Naive thymus-derived CD8-positive, alpha-beta T cell (primary cell): ENCODE measurements at places on chromosomes 3 and 15. TPM values are rescaled to one million over a fixed set of nuclear protein-coding genes. Genes with fewer than 3 reads are reported as not detected.

DNA sequence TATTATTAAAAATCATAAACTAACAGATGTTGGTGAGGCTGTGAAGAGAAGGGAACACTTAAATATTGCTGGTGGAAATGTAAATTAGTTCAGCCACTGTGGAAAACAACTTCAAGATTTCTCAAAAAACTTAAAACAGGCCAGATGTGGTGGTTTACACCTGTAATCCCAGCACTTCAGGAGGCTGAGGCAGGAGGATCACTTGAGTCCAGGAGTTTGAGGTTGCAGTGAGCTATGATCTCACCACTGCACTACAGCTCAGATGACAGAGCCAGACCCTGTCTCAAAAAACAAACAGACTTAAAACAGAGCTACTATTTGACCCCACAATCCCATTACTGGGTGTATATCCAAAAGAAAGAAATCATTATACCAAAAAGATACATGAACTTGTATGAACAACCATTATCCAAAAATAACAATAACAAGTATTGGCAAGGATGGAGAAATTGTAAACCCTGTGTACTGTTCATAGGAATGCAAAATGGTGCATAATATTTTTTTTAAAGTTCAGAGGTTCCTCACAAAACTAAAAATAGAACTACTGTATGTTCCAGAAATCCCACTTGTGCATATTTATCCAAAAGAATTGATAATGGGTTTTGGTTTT, 25.5 kb downstream of the ZNF148 start:
- peak overlapping the region; percentile 77 for H3K27ac ChIP-seq
- peaks cover 35% of the 10 kb centered on the region for H3K4me1 ChIP-seq
- no peak for DNase-seq

- no peak overlapping the region for H3K4me3 ChIP-seq
- peaks cover 10% of the 10 kb centered on the region for H3K4me1 ChIP-seq
Measured at GRCh38 chr3:49998326-49998725, 58.4 kb downstream of the RBM6 start.

DNA sequence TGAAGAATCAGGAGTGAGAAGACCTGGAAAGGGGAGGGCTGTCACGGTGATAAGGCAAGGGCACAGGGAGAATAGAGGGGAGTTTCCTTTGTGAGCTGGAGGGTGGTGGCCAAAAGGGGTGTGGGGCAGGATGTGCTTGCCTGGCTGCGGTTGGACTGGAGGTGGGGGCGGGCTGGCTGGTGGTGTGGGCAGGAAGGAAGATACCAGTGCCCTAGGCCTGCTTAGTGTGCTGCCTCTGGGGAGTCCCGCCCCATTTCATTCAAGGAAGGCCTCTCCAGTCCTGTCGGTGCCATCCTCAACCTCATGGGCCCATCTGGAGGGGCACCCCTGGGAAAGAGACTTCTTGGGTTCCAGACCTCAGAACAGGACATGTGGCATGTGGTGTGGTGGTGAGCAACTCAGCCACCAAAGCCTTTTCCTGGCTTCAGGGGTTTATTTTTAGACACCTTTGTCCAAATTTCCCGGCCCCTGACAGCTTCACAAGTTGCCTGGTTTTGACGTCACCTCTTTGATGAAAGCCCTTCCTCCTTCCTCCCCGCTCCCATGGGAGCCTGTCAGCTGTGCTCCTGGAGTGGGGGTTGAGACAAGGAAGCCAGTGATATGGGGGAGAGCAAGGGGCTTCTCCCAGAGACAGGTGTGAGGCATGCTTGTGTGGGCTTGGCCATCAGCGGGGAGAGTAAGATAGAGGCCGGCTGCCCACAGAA, 15.6 kb downstream of the TEX264 start:
- H3K27ac ChIP-seq: peak overlapping the region; percentile 96
- no peaks in the 10 kb centered on the region for H3K27me3 ChIP-seq
- no peaks in the 10 kb centered on the region for H3K36me3 ChIP-seq
- DNase-seq: peak; percentile 78

GRCh38 chr3:185313693-185314246, 49.2 kb upstream of the MAP3K13 start:
- H3K4me3 ChIP-seq: no peak overlapping the region
- H3K4me1 ChIP-seq: no peaks in the 10 kb centered on the region
- peaks cover 17% of the 10 kb centered on the region for H3K36me3 ChIP-seq
- peaks cover 4% of the 10 kb centered on the region for H3K27me3 ChIP-seq
- no peak for DNase-seq

DNA sequence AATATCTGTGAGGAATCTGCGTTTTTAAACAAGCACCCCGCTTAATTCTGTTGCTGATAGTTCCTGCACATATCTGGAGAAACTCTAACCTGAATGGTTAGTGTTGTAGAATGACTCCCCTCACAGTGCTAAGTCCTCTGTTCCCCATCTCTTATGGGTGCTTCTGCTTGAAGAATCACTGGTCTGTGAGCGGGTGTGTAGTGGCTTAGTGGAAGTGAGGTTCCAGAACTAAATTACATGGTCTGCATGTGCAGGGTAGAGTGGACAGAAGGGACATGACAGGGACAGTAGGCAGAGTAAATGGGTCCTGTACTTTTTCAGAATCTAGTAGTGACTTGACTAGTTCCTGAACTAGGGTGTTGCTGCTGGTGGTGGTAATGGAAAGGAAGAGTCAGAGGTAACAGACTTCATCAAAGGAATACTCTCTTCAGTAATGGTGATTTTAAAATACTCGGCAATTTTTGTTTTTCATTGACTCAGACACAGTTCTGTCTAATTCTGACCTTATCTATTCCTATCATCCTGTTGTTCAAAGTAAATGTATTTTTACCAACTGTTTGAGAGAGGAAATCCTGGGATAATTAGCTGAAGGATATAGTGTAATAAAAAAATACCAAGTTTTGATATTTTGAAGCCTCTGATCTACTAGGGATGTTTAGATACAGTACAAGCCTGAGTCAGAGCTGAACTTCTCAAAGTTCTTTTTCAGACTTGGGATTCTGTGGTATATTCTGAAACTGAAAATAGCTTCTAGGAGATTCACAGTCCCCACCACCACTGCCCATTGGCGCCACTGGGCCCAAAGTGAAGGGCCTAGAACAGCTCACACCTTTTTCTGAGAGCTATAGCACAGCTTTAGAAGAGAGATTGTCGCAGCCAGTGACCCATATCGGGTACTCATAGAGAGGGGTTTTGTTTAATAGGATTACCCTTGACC, 55.5 kb downstream of the FNDC3B start:
- no peak overlapping the region for H3K27ac ChIP-seq
- no peaks in the 10 kb centered on the region for H3K36me3 ChIP-seq
- no peaks in the 10 kb centered on the region for H3K27me3 ChIP-seq
- no peak overlapping the region for H3K4me3 ChIP-seq
- peaks cover 66% of the 10 kb centered on the region for H3K4me1 ChIP-seq
- no peak for DNase-seq

- H3K27ac ChIP-seq: no peak overlapping the region
- peaks cover 18% of the 10 kb centered on the region for H3K4me1 ChIP-seq
- peaks cover 13% of the 10 kb centered on the region for H3K36me3 ChIP-seq
- H3K4me3 ChIP-seq: no peak overlapping the region
- no peak for DNase-seq
- no peaks in the 10 kb centered on the region for H3K27me3 ChIP-seq
Measured at GRCh38 chr3:143832433-143832832, 15.8 kb downstream of the SLC9A9 start.

DNA sequence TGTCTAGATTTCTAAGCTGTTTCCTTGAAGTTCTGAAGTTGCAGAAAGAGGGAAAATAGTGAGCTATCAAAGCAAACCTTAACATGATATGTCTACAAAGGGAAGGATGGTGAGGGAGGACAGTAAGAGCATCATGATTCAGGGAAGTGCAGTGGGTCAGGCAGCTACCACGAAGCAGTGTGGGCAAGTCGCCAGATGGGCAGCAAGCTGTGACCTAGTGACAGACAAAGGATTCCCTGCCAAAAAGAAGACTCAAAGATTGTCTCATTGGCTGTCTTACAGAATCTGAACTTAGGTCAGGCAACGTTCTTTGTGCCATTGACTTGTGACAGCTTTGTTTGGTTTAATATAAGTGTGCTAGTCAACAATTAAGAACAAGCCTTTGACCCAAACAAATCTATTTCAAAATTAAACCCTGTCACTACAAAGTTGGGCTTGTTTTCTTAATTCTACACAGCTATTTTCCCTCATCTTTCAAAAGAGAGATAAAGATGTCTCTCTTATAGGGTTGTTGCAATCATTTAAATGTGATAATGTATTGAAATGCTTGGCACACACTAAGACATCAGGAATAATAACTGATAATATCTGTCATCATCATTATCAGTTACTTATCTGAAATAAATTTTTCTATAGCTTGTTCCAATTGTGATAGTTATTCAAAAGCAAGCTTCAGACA, 153.3 kb downstream of the ECT2 start:
- DNase-seq: no peak
- no peaks in the 10 kb centered on the region for H3K4me1 ChIP-seq
- H3K27ac ChIP-seq: no peak overlapping the region
- peaks cover 3% of the 10 kb centered on the region for H3K36me3 ChIP-seq
- H3K4me3 ChIP-seq: no peak overlapping the region
- peaks cover 12% of the 10 kb centered on the region for H3K27me3 ChIP-seq

- no peak for DNase-seq
- H3K36me3 ChIP-seq: no peaks in the 10 kb centered on the region
- H3K4me1 ChIP-seq: no peaks in the 10 kb centered on the region
- no peak overlapping the region for H3K4me3 ChIP-seq
- H3K27ac ChIP-seq: no peak overlapping the region
Measured at GRCh38 chr3:171906951-171907676, 64.0 kb downstream of the TMEM212 start.

DNA sequence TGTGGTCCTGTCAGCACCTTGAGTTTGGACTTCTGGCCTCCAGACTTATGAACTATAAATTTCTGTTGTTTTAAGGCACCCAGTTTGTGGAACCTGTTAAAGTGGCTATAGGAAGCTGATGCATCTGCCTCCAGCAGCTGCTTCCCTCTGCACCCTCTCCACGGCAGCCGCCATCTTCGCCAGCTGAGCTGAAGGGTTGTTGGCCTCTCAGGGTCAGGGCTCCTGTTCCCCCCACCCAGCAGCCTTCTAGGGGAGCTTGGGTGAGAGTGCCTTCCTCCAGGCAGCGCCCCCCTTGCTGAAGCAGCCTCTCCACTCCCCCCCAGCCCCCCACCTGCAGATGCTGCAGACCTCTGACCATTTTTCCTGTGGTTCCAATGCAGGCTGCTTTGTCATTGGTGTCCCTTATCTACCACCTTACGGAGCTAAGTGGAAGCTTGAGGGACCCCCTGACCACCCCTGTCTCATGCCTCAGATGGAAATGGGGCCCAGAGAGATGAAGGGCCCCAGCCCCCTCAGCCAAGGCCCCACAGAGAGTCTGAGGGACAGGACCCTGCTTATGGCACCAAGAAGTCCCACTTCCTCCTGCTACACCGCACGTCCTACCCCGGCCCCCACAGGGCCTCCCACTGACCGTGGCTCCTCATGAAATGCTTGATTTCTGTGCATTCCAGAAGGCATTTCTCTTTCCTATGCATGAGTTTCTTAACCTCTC, 61.4 kb upstream of the TLE3 start:
- no peak overlapping the region for H3K27ac ChIP-seq
- no peaks in the 10 kb centered on the region for H3K36me3 ChIP-seq
- peaks cover 19% of the 10 kb centered on the region for H3K27me3 ChIP-seq

DNA sequence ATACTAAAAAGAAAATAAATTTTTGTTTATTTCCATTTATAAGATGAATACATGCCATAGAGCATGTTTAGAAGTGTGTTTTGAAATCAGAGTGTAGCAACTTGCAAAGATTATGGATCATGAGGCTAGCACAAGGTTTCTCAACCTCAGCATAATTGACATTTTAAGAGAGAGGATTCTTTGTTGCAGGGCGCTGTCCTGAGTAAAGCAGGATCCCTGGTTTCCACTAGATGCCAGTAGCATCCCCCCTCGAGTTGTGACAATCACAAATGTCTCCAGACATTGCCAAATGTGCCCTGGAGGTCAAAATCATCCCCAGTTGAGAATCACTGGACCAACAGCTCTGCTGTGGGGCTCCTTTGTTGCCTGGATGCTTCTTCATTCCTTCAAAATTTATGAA, 128.5 kb upstream of the RBMS3 start:
- DNase-seq: no peak
- no peaks in the 10 kb centered on the region for H3K36me3 ChIP-seq
- H3K27me3 ChIP-seq: peaks cover 4% of the 10 kb centered on the region

- no peak for DNase-seq
- no peaks in the 10 kb centered on the region for H3K27me3 ChIP-seq
- no peak overlapping the region for H3K27ac ChIP-seq
- no peaks in the 10 kb centered on the region for H3K4me1 ChIP-seq
Measured at GRCh38 chr3:14706096-14706495, 31.2 kb downstream of the C3orf20 start.

GRCh38 chr3:166114448-166114847, 277.2 kb upstream of the BCHE start:
- DNase-seq: no peak
- peaks cover 4% of the 10 kb centered on the region for H3K36me3 ChIP-seq
- no peaks in the 10 kb centered on the region for H3K27me3 ChIP-seq
- H3K27ac ChIP-seq: no peak overlapping the region

DNA sequence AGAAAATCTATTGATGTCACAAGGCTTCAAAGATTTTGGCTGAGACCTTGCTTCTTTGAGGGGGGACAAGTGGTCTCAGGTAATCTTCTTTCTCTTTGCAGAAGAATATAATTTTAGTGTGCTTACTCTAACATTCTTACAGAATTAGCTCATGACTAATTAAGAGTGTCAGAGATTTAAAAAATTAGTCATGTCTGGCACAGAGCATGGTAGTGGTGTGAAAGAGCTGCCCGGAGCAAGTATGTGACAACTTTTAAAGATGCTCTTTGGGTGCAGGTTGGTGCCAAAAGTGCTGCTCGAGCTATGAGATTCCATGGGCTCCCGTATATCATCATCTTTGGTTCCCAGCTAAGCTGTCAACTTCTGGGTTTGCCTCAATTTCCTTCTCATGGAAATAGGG, 31.1 kb downstream of the CYP19A1 start:
- H3K27me3 ChIP-seq: peaks cover 25% of the 10 kb centered on the region
- no peak for DNase-seq
- H3K4me1 ChIP-seq: no peaks in the 10 kb centered on the region
- no peak overlapping the region for H3K4me3 ChIP-seq

DNA sequence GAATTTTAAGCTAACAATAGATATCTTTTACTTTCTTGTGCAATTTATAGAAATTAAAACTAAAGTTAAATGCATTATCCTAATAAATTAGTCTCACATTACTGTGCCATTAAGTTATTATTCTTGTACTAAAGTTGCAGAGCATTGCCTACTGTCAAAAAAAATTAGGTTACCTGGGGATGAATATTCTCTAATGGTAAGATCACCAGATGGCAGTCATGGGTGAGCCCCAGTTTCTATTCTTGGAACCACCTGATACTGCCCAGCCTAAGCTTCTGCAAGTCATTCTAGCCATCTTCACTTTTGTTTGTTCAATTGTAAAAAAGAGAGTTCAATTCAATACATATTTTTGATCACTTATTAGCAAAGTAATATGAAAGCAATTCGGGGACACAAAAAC, 213.2 kb downstream of the CADM2 start:
- no peak for DNase-seq
- H3K4me3 ChIP-seq: no peak overlapping the region
- no peak overlapping the region for H3K27ac ChIP-seq
- no peaks in the 10 kb centered on the region for H3K36me3 ChIP-seq
- no peaks in the 10 kb centered on the region for H3K4me1 ChIP-seq
- H3K27me3 ChIP-seq: no peaks in the 10 kb centered on the region

- no peaks in the 10 kb centered on the region for H3K27me3 ChIP-seq
- no peak overlapping the region for H3K4me3 ChIP-seq
- DNase-seq: no peak
- H3K36me3 ChIP-seq: no peaks in the 10 kb centered on the region
- H3K27ac ChIP-seq: no peak overlapping the region
Measured at GRCh38 chr3:25476639-25477038, 48.6 kb downstream of the RARB start.

CTXND1 gene
- total RNA-seq: not detected

FGD5 gene
- not detected for total RNA-seq

U2SURP gene
- total RNA-seq: 169 TPM

LSAMP gene
- not detected for total RNA-seq

PRKAR2A gene
- 37.3 TPM for total RNA-seq

MAP1A gene
- total RNA-seq: 0.39 TPM
